ENCODE measurements at places on chromosomes 4 and X.

GRCh38 chrX:19798423-19798822, 89.0 kb downstream of the SH3KBP1 start:
- no peak for DNase-seq

GRCh38 chr4:24932515-24933225, 19.8 kb upstream of the CCDC149 start:
- DNase-seq = no peak

DNA sequence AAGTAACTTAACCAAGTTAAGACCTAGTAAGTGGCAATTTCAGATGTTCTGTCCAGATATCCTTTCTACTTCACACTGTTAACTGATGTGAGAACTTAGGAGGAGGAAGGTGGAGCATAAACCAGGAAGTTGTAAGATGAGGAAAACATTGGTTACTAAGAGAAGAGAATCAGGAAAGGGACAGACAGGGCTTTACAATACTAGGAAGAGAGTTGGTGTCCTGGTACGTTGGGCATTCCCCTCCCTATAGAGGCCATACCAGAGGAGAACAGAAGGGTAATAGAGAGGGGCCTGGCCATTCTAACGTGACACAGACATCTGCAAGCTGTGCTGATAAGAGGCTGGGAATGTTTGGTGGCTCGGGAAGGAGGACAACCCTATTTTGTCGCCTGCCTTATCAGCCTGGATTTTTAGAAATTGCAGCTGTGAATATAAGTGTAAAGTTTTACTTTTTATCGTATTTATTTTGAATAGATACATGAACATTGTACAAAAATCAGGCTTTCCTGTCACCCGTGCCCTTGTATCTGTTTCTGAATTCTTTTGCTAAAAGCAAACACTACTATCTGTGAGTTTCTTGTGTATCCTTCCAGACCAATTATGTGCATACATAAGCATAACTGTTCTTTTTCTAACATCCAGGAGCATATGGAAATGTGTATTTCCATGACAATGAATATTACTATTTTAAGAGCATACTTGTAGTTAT, 53.5 kb upstream of the HPRT1 start:
- peak; percentile 1 for DNase-seq

- DNase-seq = no peak
These were observed 56.9 kb downstream of the OPHN1 start for GRCh38 chrX:68376373-68376772.

DNA sequence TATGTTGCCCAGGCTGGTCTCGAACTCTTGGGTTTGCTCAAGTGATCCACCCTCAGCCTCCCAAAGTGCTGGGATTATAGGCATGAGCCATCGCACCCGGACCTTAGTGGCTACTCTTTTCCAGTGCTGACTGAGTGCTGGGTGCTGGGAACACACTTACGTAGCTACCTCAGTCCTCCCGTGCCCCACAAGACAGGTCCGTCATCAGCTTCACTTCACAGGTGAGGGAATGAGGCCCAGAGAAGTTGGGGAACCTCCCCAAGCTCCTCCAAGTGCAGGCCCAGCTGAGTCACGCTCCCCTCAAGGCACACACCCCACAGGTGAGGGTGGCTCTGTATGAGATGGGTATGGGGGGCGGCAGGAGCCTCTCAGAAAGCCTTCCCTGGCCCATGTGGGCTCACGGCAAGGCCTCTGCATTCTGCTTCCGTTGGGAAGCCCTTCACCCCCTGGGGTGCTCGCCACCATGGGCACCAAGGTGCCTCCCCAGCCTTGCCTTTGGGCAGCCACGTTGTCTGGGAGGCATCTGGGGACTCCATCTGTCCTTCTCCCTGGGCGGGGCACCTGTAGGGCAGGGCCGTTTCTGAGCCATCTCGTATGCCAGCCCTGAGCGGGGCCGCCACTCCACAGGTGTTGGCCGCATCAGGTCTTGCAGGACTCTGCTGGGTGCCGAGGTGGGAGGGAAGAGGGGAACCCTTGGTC, 28.4 kb downstream of the NSG1 start:
- DNase-seq = no peak

DNA sequence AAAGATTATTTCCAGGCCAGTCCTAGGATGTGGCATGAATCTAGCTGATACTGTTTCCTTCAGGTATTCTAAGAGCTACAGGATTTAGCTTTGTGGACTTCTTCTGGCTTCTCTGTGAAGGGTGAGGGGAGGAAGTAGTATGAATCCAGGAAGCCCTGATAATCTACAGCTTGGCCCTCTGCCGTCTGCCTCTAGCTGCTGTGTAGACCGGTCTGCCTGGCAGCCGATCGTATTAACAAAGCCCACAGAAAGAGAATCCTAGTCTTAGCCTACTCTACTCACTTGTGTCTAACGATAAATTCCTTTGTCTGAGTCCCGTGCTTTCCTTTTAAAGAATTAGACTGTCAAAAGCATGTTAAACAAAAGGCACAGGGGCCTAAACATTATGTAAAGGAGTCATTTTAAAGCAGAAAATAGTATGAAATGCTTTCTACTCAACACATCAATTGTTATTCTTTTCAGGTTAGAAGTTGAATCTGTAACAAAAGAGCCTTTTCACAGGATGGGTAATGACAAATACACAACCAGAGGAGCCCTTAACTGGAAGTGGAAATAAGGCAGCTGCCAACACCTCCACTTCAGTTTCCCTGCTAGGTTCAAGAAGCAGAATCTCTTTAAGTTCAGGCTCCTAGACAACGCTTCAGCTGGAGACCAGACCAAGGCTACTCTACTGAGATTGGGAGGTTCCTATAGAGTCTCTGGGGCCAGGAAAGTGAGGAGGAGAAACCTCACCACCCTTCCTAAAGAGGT, 48.9 kb upstream of the UCP1 start:
- no peak for DNase-seq

DNA sequence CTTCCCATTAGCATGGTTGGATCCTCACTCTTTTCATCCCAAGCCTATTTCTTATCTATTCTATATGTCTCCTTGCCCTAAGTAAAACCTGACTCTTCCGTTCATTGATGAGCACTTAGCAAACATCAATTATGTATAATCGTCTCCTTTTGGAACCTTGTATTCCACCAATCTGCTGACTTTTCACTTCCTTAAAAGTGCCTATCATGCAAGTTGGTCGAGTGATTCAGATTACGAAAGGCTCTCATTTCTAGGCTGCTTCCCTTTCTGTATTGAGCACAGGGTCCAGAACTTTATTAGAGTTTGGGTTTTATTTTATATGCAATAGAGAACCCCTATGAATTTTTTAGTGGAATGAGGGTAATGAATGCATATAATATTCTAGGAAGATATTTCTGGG, 27.1 kb upstream of the ALB start:
- DNase-seq = peak; percentile 43

DNA sequence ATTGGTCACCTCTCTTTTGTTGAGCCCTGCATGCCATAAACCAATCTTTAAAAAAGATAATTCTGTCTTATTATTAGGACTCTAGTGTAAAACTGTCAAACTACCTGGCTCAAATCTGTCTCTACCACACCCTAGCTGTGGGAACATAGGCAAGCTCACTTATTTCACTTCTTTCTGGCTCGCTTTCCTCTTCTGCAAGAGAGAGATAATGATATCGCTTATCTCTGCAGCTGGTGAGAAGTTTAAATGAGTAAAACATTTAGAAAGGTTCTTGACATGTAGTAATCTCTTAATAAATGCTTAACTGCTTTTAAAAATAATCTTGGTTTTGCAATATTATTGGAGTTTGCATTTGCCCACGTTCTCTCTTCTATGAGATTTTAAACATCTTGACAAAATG, 1109.2 kb downstream of the RAPGEF2 start:
- DNase-seq = no peak

DNA sequence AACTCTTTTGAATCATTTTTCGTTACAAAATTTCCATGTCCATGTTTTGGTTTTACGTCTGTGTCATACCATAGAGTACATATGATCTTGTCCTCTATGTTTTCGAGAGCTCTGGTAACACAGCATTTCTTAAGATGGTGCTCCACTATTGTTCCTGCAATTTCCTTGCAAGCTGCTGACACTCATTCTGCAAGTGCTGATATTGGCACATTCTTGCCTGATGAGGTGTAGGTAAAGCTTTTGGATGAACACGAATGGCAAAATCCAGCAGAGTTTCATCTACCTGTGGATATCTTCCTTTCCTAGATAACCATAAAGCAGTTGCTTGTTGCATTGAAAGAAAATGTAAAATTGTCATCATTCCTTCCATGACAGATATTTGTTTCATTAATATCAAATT, 41.3 kb downstream of the MAGEB17 start:
- no peak for DNase-seq

DNA sequence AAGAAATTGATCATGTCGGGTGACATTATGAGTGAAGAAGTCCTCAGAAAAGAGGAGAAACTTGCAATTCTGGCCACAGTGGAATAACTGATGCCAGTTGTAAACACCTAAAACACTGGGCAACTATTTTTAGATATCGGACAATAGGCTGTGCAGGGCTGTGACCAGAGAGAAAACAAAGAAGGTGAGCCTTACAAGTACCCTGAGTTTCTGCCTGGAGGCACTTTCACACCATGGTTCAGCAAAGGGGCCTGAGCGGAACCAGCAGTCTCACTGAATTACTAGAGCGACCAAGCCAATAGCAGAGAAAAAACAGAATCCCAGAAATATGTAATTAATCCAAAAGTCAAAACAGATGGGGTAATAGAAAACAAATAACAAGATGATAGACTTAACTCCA, 11.2 kb downstream of the IRAK1 start:
- DNase-seq = no peak

GRCh38 chr4:179804440-179804839, 2362.2 kb upstream of the AGA start:
- DNase-seq = no peak

GRCh38 chrX:154486052-154486395, 391 bp downstream of the UBL4A start:
- DNase-seq = no peak

GRCh38 chr4:152807294-152807829, 27.6 kb downstream of the ARFIP1 start:
- DNase-seq = peak; percentile 64

DNA sequence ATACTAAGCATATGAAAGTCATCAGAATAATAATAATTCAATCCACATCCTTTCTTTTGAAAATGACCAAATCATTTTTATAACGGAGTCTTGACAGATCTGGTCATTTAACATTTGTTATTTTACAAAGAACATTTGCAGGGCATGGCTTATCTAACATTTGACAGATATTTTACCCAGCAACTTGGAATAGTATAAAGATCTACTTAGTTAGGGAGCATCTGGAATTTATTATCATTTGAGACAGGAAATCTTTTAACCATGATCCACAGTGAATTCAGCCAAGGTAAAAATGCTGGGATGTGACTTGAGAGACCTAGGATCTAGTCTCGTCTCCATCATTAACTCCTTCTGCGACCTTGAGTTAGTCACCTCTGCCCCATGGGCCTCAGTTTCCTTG, 22.4 kb downstream of the STARD8 start:
- DNase-seq = no peak

GRCh38 chr4:176680668-176681180, 112.0 kb downstream of the VEGFC start:
- DNase-seq = no peak

- no peak for DNase-seq
These were observed 74.3 kb downstream of the CFAP299 start for GRCh38 chr4:80409809-80410208.

- no peak for DNase-seq
These were observed 107.8 kb upstream of the SPIN4 start for GRCh38 chrX:63458981-63459380.

Measured in MV-4-11 (cell line).